ENCODE measurements at places on chromosomes 2 and 18. TPM values are rescaled to one million over a fixed set of nuclear protein-coding genes. Genes with fewer than 3 reads are reported as not detected.
A peak's percentile ranks its signal among the peaks of the same experiment; 100 is the strongest.

GRCh38 chr2:26569216-26570082, 71.7 kb downstream of the CIB4 start:
- DNase-seq = no peak

TRIM54 gene
- not detected for total RNA-seq

GRCh38 chr2:60585276-60585675, 31.8 kb upstream of the BCL11A start:
- DNase-seq = no peak

DNA sequence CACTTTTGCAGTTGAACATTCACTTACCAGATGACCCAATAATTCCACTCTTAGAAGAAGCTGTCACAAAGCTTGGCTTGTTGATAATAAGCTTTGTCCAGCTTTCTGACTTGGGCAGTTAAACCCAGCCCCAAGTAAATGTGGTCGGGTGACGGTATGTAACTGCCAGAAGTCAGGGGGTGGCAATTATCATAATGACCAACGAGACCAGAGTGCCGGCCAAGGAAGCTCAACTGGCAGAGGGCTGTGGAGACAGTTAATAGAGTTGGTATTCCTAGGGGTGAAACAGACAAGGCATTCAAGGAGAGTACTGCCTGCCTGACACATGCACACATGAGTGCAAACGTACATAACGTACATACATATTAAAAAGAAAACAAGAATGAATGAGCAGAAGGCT, 116.7 kb downstream of the EIPR1 start:
- DNase-seq = no peak

AKAIN1 gene
- total RNA-seq = not detected

GRCh38 chr2:197873293-197873701, 68.9 kb downstream of the PLCL1 start:
- DNase-seq = peak; percentile 19

DNA sequence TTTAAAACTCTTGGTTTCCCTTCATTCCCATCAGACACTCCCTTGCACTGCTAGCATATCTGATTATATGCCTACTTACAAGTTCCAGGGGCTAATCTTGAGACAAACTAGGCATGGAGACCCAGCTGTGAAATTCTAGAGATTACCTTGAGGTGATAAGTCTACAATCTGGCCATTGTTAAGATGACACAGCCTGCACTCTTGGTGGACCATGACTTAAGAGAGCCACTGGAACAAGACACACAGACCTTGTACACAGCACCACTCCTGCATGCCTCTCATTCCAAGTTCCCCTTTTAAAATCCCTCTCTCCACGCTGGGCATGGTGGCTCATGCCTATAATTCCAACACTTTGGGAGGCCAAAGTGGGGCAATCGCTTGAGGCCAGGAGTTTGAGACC, 387.2 kb upstream of the DCC start:
- DNase-seq = no peak

DNA sequence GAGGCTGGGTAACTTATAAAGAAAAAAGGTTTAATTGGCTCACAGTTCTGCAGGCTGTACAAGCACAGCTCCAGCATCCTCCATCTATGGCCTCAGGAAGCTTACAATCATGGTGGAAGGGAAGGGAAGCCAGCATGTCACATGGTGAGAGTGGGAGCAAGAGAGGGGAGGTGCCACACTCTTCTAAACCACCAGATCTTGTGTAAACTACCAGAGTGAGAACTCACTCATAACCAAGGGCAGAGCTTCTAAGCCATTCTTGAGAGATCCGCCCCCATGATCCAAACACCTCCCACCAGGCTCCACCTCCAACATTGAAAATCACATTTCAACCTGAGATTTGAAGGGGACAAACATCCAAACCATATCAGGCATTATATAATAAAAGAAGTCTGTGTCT, 121.6 kb upstream of the CDC42EP3 start:
- no peak for DNase-seq

PXDN gene
- total RNA-seq = 372 TPM

RAB17 gene
- 0.43 TPM for total RNA-seq

- DNase-seq = no peak
Measured at GRCh38 chr18:67194886-67195285, 321.6 kb downstream of the DSEL start.

DNA sequence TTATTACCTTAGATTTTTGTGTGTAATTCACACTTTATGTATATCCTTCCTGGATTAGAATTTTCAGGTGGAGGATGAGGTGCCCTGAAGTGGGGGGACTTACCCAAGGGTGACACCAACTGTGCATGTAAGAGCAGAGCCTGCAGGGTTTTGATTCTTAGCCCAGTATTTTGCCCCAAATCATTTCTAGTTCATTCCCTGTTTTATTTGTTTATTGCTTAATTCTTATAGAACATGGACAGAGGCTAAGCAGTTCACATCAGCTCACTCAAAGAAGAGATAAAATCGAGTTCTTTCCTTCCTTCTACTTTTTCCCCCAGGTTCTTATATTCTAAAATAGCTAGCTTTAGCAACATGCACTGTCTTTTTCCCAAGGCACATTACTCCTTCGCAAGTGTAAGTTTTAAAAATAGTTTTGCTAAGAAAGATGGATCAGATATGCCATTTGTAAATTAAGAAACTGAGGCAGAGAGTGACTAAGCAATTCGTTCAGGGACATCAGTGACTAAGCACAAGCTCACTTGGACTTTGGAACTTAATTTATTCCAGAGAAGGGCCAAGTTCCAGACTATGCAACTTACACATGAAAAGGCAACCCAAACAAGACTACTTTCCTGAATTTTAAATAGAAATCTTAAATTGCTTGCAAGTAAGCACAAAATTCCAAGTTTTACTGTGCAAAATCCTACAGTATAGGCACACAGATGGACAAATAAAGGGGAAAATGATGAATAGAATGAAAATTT, 427.9 kb upstream of the POU3F3 start:
- DNase-seq = no peak

DNA sequence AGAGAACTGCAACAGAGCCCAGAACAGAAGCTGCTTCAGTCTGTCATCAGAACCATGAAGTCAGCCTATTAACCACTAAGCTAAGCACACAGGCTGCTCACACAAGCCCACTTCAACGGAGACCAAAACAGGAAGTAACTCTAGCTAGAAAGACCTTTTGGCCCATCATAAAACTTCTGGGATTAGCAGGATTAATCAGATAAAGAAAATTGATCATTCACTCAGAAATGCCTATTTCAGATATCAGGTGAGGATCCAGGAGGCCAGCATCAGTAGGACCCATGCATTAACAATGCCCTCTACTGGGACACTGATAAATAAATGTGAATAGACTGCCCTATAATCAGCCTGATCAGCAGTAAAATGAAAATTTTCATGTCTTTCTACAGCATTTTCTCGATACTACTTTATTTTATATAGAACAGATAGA, 101.4 kb downstream of the WDPCP start:
- no peak for DNase-seq

- no peak for DNase-seq
Measured at GRCh38 chr2:160201849-160202539, 1.9 kb upstream of the ITGB6 start.

DNA sequence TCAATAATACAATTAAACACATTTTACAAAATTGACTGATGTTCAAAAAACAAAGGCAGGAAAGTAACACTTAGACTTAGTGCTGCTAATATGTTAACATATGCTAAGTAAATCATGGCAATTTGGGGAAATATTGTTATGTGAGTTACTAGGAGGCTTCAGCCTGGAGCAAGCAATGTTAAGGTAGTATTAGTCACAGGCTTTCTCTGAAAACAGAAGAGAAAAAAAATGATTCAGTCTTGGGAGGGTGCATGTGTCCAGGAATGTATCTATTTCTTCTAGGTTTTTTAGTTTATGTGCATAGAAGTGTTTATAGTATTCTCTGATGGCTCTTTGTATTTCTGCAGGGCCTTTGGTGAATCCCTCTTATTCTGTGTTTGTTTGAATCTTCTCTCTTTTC, 345.8 kb upstream of the TFPI start:
- DNase-seq = no peak

- DNase-seq = peak; percentile 35
Measured at GRCh38 chr2:53040536-53041229, 726.9 kb upstream of the CHAC2 start.

LOXL3 gene
- total RNA-seq = 9.9 TPM

- no peak for DNase-seq
Measured at GRCh38 chr2:175293776-175294175, 112.3 kb upstream of the ATP5MC3 start.

GRCh38 chr2:241417626-241418025, 61.5 kb downstream of the FARP2 start:
- DNase-seq = no peak

DNA sequence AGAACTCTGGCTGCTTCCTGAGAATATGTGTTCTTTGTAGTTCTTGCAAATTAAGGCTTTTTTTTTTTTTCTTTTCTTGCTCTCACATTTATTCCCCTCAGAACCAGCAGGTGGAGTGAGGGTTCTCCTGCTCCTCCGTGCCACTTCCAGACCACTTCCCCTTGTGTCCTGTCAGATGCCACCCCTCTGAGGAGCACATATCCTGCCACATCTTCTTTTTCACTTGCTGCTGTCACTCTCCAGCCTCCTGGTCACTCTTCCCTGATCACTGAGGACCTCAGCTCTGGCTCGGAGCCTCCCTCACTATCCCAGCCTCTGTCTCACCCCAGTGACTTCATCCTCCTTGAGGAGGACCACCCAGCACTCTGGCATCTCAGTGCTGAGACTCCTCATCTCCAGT, 100.5 kb downstream of the TACR1 start:
- peak; percentile 21 for DNase-seq

KCNF1 gene
- not detected for total RNA-seq

- DNase-seq = no peak
Measured at GRCh38 chr2:173982918-173983317, 17.7 kb upstream of the SP3 start.

EHD3 gene
- 48.8 TPM for total RNA-seq

LHCGR gene
- total RNA-seq = under 0.01 TPM

- no peak for DNase-seq
Measured at GRCh38 chr2:111100765-111101162, 19.9 kb upstream of the BCL2L11 start.

GREB1L gene
- total RNA-seq = 25.0 TPM

DNA sequence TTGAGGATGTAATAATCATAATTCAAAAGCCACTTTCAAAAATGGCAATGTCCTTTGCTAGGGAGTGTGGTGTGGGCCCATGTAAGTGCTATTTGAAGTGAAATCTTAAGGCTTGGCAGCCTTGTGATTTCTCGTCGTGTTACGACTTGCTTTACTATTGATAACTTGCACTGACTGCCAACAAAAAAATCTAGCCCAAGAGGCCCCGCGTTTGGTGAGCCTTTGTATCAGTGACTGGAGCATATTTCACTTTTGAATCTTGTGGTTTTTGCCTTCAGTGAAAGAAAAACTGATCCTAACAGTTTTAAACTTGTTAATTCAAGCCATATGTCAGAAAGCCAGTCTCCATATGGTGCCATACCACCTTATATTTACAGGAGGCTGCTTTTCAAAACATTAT, 248.0 kb downstream of the TMEM182 start:
- DNase-seq = no peak

DNA sequence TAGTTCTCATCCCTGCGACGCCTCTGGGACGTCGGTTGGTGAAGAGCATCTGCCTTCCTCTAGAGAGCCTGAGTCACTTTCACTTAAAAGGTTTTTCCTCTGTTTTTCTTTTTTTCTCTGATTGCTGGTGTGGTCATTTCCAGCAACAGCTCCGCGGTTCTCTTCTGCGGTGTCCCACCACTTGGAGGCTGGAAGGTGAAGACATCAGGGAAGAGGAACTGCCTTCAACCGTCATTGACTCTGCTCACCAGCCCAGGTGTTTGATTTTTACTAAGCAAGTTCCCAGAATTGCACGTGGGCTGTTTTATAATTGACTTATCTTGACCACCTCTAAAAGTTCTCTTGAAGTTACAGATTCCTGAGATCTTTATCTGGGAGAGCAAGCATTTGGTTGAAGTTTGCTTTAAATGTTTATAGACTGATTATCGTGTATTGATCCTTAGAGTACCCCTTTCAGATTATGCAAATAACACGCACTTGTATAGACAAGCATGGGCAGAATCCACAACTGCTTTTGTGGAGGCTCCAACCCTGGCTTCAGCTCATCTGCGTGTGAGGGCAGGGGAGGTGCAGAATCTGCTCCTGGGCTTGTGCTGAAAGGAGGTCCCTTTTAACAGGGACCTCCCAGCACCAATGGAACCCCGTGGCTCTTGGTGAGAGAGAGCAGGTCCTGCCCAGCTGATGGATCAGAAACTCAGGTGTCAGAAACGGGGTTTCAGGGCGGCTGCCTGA, 3.5 kb downstream of the CTDP1 start:
- DNase-seq = no peak

DNA sequence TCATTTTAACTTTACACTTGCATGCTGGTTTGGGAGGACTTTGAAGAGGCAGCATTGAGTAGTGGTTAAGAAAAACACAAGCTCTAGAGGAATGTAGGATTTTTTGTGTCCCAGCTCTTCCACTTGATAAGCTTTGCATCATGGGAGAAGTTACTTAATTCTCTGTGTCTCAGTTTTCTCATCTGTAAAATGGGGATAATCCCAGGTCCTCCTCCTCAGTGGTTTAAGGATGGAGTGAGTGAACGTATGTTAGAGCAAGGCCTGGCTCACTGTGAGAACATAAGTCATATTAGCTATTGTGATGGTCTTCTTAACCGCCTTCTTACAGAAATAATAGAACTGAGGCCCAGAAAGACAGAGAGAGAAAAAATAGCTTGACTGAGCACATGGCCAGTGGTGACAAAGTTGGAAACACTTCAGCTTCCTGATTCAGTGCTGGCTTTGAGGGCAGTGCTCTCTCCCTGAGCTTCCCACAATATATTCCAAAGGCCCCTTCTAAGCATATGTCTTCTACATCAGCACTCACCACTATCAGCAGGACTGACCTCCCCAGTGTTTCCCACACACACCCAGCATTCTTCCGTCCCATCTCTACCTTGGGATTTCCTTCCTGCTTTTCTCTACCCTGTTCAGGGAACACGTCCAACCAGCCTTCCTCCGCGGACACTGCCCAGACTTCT, 214.9 kb upstream of the TNP1 start:
- peak; percentile 76 for DNase-seq

C2orf15 gene
- total RNA-seq = not detected

DNA sequence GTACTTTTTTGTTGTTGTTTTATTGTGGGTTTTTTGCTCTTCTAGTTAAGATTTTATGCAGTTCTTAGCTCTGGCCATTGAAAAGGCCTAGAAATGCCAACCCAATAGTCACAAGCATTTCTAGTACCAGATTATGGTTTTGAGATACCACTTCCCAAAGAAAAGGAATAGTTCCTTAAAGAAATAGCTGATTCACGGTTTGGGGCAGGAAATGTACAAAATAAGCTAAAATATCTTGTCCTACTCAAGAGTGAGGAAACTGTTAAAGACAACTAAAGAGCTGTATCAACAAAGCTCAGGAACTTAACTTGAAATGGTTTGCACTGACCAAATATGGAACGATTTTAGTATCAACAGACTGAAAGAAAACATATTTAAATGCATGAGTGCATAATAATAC, 35.4 kb downstream of the PGAP1 start:
- DNase-seq = no peak

FEV gene
- not detected for total RNA-seq

LOXHD1 gene
- total RNA-seq = under 0.01 TPM

DNA sequence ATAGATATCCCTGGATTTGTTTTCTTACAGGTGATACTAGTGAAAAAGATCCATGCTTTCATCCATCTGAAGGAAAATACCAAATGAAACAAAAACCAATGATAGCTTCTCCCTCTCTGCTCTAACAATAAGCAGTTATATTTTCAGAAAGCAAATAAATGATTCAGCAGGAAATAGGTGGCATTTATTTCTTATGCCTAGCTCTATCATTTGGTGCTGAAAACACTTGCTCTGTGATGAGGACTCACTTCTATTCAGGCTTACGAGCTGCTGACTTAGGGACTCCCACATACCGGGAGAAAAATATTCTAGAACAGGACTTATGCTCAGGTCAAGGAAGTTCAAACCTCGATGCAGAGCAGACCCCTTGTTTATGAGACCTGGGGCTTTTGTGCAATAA, 142.6 kb downstream of the SETBP1 start:
- no peak for DNase-seq
